ENCODE measurements at places on chromosomes 1 and 21.

- DNase-seq = no peak
Measured at GRCh38 chr1:201648066-201648906, 109.4 kb downstream of the NAV1 start.

DNA sequence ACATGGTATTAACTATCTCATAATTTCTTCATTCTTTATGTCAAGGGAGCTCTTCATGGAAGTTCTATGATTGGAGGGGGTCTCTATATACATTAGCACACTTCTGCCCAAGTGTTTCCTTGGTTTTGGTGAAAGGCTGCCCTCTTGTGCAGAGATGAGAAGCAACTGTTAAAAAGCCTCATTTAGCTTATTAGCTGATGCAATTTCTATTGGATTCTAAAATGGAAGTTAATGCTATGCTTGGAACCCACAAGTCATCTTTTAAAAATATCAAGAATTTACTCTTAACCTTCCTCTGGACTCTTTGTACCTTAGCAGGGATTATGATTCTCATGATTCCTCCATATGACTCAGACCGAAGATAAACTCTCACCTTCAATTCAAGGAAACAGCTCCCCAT is 328.9 kb downstream of the PTBP2 start:
- DNase-seq = no peak

DNA sequence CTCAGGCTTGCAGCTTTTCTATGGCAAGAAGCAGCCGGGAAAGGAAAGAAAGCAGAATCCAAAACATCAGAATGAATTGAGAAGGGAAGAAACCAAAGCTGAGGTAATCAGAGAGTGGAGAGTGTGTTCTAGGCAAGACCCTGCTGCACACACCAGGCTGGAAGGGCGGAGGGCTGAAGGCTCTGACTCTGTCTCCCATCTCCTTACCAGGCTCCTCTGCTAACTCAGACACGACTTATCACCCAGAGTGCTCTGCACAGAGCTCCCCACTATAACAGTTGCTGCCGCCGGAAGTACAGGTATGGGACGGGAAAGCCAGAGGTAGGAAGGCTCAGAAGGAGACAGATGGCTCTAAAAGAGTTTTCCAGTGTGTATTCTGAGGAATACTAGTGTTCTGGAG is 1.2 kb downstream of the SCNM1 start:
- DNase-seq = no peak

DNA sequence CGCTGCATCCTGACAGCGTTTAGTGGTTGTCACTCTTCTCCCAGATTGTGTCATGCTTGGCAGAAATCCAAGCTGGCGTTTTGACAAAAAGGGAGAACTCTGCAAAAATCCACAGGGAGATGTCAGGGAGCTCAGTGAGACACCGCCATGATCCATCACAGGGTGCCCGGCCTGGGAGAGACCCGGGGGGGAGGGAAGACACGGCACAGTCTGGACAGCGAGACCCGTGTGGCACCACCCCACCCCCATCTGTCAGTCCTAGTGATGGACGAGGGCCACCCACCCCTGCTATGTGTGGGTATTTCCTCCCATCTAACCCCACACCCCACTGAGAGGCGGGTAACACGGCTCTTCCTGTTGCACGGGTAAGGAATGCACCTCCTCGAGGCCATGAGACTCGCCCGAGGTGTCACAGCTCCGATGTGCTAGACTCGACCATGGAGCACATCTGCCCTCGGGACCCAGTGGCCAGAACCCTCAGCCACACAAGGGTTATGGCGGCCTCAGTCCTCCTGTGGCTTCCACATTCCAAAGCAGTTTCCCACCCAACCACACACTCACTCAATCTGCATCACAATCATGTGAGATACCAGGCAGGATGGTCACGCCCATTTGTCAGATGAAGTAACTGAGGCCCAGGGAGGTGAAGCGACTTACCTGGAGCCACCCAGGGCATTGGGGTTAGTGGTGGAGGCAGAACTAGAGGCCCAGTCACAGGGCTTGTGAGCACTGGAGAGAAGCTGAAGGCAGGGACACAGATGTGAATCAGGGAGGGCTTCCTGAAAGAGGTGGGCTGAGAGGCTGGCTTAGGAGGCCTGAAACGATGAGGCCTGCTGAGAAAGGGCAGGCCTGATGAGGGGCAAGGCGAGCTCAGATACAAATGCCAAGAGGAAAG is 688.5 kb downstream of the MATN1 start:
- DNase-seq = no peak

DNA sequence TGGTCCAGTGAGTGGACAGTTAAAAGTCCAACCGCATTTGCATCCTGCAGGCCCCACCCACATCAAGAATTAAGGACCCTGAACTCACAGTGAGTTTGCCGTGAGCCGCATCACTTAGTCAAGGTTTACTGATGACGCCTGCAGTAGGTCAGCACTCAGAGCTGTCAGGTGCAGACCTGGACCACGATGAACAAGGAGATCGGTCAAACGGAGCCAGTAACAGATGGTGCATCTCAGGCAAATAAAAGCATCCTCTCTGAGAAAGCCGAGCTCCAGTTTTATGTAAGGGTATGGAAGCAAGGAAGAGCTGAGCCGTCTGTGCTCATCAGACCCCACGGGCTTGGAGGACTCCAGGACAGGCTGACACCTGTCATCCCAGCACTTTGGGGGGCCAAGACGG is 4.5 kb downstream of the PRDM15 start:
- no peak for DNase-seq

DNA sequence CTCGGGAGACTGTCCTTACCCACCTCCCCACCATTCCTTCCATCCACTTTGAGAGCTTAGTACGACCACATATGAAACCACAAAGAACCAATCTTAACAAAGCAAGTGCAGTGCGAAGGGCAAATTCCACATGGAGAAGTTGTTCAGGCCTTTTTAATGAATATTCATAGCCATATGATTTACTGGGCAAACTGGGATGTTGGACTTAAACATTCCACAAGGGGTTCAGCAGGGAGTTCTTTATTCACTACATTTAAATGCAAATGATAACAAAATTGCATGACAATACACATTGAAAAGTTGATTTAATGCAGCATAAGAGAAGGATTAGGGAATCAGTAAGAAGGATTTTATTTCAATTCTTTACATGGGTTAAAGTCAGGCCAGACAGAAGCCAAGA is 14.7 kb downstream of the NMNAT2 start:
- no peak for DNase-seq

- no peak for DNase-seq
Measured at GRCh38 chr1:230543085-230543484, 99.2 kb upstream of the COG2 start.

Measured in activated CD4-positive, alpha-beta T cell treated with anti-CD3 and anti-CD28 coated beads, Interleukin-2, Interleukin-6, amounts not matched to agents 100 ng/mL and 50 ng/mL, durations not matched to agents 16 hours and 8 hours (primary cell).